ENCODE measurements at places on chromosomes 7 and 10.

GRCh38 chr10:94294168-94294567 lies 68.6 kb downstream of the NOC3L start:
- DNase-seq: no peak

DNA sequence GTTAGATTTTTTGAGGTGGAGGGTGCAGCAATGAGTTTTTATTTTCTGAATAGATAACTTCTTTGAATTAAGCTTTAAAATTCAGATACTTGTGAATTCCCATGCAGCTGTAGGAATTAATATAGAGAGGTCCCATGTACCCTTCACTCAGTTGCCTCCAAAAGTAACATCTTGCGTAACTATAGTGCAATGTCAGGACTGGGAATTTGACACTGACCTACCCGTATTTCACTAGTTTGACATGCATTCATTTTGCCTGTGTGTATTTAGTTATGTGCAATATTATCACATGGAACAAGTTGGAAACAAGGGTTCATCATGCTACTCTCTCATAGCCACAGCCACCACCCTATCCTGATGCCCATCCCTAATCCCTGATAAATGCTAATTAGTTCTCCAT lies 147.1 kb upstream of the IGFBP3 start:
- no peak for DNase-seq

DNA sequence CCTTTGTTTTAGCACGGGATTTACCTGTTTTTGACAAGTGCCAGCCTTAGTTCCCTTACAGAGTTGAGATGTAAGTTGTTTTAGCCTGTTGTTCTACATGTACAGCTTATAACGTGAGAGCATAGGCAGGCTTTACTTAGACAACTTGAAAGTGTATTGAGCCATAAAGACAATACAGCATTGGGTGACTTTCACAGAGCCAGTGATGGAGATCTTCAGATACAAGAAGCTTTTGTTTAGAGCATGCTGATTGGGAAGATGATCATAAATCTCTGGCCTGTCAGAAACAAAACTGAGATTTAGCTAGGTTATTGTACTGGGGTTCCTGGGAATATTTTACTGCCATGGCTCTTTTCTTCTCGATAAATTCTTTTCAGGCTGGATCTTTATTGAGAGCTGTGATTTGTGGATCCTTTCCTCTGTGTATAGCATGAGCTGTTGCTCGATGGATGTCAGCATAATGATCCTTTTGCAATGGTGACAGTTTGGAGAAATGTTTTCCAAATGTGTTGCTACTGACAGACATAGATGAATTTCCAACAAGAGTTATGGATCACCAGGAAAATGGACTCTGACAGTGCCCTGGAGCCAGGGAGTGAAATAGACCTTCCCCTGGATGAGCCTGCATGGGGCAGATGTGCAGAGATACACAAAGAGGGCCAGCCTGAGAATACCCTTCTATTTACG lies 30.2 kb downstream of the LHFPL3 start:
- no peak for DNase-seq

- DNase-seq: no peak
Measured at GRCh38 chr7:77209479-77210139, 10.0 kb upstream of the FGL2 start.

DNA sequence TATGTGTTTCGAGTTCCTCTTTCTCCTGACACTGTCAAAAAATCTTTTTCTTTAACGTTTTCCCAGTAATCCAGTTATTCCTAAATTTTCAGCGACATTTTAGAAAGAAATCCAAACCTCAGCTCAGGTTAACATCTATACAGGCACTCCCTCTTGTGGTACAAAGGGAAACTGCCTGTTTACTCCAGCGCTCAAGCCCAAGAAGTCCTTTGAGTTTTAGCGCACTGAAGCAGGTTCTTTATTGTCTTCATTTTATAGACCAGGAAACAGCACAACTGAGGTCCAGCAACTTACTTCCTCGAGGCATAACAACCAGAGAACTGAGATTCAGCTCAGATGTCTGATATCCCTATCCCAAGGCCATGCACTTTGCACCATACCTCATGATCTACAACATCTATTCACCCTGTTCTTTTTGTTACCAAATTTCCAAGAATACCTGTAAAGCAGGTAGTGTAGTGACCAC lies 287.2 kb upstream of the MKLN1 start:
- DNase-seq: peak; percentile 3

- peak; percentile 47 for DNase-seq
Measured at GRCh38 chr7:19754521-19755116, 18.8 kb downstream of the TMEM196 start.

- DNase-seq: no peak
Measured at GRCh38 chr10:5887029-5887428, 2.7 kb downstream of the ANKRD16 start.

- no peak for DNase-seq
Measured at GRCh38 chr7:29214816-29215215, 20.2 kb downstream of the CHN2 start.

DNA sequence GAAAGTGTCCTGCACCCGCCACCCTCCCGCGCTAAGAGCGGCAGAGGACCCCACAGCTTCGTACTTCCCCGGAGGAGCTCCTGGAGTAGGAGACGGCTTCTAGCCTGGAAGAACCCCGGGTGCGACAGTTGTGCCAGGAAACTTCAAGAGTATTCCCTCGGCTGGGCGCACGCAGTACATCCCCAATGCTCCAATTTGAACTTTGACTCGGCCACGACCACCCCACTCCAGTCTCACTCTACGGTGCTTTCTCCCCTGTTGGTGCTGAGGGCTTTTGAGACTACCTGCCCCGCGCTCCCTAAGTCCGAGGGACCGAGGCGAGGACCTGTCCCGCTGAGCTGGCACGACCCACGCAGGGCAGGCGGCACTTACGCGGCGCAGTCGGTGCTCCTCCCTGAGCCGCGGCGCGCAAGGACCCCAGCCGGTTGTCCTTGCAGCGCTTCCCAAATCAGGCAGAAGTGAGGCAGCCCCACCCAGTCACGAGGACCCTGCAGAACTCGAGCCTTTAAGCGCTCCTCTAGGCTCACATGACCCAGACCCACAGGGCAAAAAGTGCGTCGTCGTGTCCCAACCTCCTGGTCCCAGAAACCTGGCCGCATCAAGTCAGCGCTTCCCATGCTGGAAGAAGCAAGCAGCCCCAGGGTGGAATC lies at the start of gene CPVL:
CPVL (minus strand) TSS at position 481 of the 650 bp plus-strand sequence. CDS start 25,476 bp downstream, outside the sequence.
- DNase-seq: no peak

All from NCI-H446 treated with DMSO at 0.1 percent for 48 hours (cell line).